ENCODE measurements at places on chromosomes 1 and 21.
A peak's percentile ranks its signal among the peaks of the same experiment; 100 is the strongest.

DNA sequence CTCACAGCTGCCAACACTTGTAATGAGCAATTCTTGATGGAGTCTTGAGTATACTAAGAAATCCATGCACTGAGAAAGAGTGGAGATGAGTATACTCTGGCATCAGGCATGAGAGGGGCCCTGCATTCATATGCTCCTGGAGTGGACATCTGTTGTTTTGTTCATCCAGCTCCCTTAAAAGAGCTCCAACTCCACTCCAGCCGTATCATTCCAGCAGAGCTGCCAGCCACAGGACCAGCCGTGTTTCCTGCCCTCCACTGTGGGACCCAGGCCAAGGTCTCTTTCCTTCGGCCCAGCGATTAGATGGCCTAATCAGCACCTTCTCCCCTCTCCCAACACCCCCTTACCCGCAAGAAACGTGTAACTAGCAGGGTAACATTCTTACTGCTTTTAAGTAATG, 144.5 kb downstream of the OMA1 start:
- no peak for DNase-seq

DNA sequence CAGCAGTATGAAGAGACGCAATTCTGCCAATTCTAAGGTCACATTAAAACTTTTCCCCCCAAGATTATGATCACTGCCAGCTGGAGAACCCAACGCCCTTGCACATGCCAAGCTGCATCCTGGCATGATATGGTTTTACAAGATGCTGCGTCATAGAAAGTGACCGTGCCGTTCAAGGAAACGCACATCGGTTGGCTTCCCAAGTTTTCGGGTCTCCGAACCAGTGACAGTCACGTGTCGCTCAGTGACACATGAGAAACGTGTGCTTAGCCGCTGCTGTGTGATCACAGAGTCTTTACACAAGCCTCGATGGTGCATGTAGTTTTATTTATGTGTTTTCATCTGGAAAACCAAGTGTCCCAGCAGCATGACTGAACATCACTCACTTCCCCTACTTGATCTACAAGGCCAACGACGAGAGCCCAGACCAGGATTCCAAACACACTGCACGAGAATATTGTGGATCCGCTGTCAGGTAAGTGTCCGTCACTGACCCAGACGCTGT, 7.4 kb downstream of the SMIM1 start:
- no peak for DNase-seq

GRCh38 chr21:43207868-43208267, 39.1 kb downstream of the CRYAA start:
- DNase-seq = no peak

- DNase-seq = no peak
Observed at GRCh38 chr1:182841368-182841988, 2.3 kb downstream of the DHX9 start.

- no peak for DNase-seq
Observed at GRCh38 chr1:178434899-178435435, 61.8 kb downstream of the CLEC20A start.

DNA sequence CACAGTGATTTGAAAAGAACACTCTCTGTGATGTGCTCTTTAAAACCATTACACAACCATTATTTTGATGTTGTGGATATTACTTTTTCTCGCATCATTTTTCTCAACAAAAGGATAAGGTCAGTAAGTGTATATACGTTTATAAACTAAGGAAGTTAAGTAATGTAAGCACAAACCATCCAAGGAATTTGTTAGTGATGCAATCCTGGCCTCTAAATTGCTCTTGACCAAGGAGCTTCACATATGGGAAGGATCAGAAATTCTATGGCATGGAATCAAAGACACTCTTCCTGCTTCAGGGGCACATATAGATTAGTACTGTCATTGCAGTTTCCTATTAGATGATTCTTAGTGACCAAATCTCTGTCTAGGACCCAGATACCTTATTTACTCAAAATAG, 3.6 kb upstream of the PPP2R5A start:
- peak; percentile 59 for DNase-seq

- no peak for DNase-seq
Observed at GRCh38 chr1:157852476-157852875, 10.9 kb upstream of the CD5L start.

DNA sequence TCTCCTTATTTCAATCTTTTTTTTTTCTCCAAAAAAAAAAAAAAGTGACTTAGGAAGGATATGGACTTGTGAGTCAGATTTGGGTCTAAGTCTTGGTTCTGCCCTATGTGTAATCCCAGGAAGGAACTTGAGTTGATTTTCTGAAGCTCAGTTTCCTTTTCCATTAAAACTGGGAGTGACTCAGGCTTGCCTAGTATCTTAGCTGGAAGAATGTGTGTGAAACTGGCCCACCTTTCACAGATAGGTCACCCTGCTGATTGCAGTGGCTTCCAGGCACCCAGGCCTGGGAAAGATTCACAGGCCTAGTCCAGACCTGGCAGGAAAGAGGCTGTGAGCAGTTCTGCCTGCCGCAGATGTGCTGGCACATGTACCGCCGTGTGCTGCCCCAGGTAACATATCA, 218.3 kb upstream of the HOOK1 start:
- DNase-seq = no peak

GRCh38 chr1:186146974-186147373, 228.1 kb downstream of the TPR start:
- DNase-seq = no peak

GRCh38 chr21:34974162-34974981, 74.7 kb downstream of the RUNX1 start:
- no peak for DNase-seq

GRCh38 chr1:201508809-201509208, 1.9 kb upstream of the CSRP1 start:
- no peak for DNase-seq

DNA sequence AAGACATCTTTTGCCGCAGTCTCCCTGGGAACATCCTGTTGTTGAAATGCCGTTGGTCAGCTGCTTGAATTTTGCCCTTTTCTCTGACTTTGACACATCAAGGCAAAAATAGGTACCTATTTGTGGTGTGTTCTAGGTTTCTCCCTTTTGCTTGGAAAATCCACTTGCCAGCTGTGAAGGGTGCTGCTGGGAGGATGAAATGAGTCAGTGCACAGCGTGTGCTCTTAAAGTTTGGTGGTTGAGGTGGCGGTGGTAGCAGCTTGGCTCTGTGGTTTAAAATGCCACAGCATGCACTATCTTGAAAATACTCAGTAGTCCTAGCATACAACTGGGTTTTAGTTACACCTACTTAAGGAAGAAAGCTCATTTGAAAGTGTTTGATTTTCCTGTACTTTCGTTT, 183.8 kb downstream of the DHRS3 start:
- no peak for DNase-seq

GRCh38 chr1:151995774-151996173, 2.1 kb upstream of the S100A10 start:
- no peak for DNase-seq

GRCh38 chr21:38325216-38325615, 68.4 kb downstream of the KCNJ15 start:
- no peak for DNase-seq

GRCh38 chr1:117138561-117138960, 17.0 kb upstream of the TRIM45 start:
- DNase-seq = no peak

DNA sequence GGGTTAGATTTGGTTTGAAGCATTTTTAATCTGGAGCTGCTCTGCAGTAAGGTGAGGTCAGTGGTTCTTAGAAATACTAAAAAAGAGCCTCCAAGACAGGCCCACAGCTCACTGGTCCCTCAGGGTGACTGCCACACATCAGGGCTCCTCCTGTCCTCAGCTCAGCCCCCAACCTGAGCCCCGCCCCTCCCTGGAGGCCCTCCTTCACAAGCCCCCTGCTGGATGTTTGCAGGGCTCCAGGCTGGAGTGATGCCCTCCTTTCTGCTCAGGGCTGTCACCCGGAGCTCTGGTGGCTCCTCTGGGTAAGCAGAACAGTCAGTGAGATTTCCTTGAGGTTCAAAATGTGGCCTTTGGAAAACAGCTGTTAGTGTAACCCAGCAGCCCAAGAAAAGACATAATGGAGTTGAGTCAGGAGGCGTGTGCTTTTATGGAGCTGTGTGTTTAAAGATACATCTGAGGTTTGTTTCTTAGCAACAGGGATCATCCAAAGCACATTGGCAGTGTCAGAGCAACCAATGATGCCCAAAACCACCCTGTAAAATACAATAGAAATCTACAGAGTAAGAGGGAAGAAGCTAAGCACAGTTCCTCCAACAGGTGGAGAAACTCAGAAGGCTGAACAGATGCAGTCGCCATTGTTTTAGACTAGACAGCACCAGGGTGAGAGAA, 21.4 kb downstream of the STUM start:
- DNase-seq = no peak

GRCh38 chr1:116356673-116357072, 16.4 kb upstream of the ATP1A1 start:
- no peak for DNase-seq

- no peak for DNase-seq
Observed at GRCh38 chr1:37593726-37594125, 2.0 kb downstream of the GNL2 start.

DNA sequence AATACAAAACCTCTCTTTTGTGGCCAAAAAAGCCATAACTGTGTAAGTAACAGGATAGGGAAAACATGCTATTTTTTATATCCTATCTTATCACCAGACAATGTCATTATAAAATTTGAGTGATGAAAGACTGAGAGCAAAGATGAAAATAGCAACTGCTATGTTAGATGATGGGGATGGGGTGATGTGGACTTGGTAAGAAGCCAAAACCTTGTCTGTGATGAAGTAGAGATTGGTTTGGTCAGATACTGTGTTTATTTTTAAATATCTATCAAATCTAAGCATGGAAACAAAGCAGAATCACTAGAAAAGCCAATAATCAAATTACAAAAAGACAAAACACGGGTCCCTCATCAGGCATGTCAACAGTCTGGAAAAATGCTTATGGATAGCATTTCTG, 631.1 kb upstream of the NR5A2 start:
- DNase-seq = no peak

GRCh38 chr21:45084881-45085536, 10.6 kb downstream of the ADARB1 start:
- no peak for DNase-seq

DNA sequence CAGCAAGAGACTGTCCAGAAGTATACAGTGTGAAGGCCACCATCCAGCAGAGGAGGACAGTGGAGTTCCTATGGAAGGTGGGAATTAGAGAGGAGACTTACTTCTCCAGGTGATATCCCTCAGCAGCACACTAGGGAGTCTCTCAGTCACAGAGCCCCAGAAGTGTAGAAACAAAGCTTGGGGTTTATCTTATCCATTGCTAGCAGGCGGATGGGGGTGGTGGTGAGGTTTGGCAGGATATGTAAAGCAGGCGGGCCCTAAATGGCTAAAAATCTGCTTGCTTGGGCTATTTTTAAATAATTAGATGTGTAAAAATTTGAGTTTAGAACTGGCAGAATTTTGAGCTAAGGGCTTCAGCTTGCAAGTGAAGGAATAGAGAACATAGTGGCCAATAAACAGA, 50.1 kb upstream of the RGS18 start:
- no peak for DNase-seq

DNA sequence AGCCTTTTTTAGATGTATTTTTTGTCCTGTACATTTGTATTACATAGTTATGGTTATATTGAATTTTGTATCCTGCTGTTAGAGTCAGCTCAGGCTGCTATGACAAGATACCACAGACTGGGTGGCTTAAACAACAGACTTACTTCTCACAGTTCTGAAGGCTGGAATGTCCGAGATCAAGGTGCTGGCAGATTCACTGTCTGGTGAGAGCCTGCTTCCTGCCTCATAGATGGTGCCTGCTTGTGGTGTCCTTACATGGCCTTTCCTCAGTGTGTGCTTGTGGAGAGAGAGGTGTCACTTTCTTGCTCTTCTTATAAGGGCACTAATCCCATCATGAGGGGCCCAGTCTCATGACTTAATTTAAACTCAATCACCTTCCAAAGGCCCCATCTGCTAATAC, 23.1 kb upstream of the MYSM1 start:
- DNase-seq = no peak

DNA sequence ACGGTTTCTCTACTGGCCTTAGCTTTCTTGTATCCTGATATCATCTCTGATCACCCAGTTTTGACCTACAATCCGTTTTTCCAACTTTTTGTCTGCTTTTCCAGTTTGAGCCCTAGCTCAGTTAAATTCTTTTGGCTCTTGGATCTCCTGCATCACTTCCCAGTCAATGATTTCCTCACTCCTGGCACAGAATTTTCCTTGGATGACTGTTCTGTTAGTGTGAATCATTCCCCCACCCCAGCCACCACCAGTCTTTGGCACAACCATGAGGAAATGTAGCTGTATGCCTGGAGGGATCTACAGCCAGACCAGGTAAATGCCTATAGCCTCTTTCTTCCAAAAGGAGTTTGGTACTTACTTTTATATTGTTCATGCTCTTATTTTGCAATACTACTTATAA, 187.2 kb upstream of the PTGFR start:
- peak; percentile 70 for DNase-seq

DNA sequence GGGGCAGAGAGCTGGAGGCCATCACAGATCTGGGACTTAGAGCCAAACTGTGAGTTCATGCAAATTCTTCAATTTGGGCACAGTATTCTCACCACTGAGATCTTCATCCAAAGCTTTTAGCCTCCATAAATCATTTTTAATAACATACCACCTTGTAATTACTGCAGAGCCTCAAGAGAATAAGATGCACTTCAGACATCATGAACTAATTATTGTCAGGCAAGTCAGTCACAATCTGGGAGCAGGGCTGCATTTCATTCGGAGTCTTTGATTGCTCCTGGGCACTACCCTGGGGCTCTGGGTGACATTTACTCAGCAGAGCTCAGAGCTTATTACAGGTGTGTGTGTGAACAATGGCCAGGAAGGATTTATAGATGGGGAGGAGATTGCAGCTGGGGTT, 623.7 kb downstream of the PTPRU start:
- no peak for DNase-seq

DNA sequence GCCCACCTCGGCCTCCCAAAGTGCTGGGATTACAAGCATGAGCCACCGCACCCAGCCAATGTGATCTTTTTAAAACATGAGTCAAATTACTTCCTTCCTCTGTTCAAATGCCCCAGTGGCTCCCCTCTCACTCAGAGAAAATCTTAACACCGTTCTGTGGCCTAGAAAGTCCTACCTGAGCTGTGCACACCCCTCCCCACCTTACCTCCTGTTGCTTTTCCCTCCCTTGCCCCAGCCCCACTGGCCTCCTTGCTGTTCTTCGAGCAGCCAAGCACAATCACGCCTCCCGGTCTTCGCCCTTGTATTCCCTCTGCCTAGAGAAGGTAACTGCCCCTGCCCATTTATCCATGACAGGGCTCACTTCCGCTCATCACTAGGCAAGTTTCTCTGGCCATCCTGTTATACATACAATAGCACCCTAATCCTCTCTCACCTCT, 62.6 kb upstream of the RPL11 start:
- DNase-seq = no peak

DNA sequence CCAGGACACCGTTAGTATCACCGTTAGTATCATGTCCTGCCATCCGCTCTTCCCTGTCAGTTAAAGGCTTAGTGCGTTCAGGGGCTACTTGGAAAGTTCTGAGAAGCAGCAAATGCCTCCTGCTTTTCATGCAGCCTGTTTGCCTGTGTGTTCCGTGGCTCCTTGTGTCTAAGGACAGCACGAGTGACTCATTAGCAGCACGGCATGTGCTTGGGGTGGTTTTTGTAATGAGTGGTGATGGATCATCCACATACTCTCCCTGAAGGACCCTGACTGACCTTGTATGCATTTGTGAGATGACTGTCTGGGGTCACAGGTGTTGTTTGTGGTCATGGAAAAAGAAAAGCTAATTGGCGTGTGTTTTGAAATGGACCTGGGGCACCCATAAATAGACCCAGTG, 221.9 kb downstream of the PBX1 start:
- DNase-seq = peak; percentile 59
